ENCODE measurements at places on chromosomes 3 and 15. TPM values are rescaled to one million over a fixed set of nuclear protein-coding genes. Genes with fewer than 3 reads are reported as not detected.

Gene SEMA3F
- polyA plus RNA-seq, result not detected

Gene CYP1A2
- not detected for polyA plus RNA-seq

DNA sequence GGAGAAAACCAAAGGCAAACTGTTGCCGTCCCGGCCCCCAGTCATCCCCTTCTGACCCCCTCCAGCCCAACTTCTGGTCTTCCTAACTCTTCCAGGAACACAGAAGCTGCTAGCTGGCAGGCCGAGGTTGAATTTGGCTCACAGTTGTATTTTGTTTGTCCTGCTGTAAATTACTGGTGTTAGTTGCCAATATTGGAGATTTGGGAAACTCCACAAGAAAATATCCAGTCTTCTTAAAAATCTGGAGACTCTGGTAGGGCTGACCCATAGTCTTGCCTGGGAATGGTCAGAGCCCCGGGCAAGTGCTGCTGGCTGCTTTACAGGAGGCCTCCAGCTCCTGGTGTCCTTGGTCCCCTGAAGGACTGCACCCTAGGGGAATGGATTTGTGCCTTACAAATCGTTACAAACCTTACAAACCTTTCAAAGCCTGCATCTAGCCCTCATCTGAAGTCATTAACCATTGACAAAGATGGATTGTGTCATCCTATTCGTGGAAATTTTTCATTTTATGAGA lies 112.0 kb upstream of the MCTP2 start:
- H3K4me1 ChIP-seq, result no peaks in the 10 kb centered on the region
- H3K27me3 ChIP-seq, result no peaks in the 10 kb centered on the region
- no peak overlapping the region for H3K27ac ChIP-seq
- no peak for DNase-seq
- no peaks in the 10 kb centered on the region for H3K36me3 ChIP-seq
- no peak overlapping the region for H3K4me3 ChIP-seq

GRCh38 chr3:111926266-111926676 lies 52.6 kb upstream of the ABHD10 start:
- DNase-seq, result no peak
- no peaks in the 10 kb centered on the region for H3K4me1 ChIP-seq
- H3K27ac ChIP-seq, result no peak overlapping the region
- H3K27me3 ChIP-seq, result no peaks in the 10 kb centered on the region
- no peaks in the 10 kb centered on the region for H3K36me3 ChIP-seq
- H3K4me3 ChIP-seq, result no peak overlapping the region
